Stimulated activated CD4-positive, alpha-beta T cell treated with anti-CD3 and anti-CD28 coated beads, Interleukin-2, amount 100 ng/mL, for 4 hours (primary cell): ENCODE measurements at places on chromosomes 1 and 21.

- peak; percentile 73 for DNase-seq
Measured at GRCh38 chr1:27872059-27872801, at the start of gene THEMIS2. Gene THEMIS2, plus strand, starts transcription at chr1:27872544. Its CDS starts 28 bp downstream, at chr1:27872572.

DNA sequence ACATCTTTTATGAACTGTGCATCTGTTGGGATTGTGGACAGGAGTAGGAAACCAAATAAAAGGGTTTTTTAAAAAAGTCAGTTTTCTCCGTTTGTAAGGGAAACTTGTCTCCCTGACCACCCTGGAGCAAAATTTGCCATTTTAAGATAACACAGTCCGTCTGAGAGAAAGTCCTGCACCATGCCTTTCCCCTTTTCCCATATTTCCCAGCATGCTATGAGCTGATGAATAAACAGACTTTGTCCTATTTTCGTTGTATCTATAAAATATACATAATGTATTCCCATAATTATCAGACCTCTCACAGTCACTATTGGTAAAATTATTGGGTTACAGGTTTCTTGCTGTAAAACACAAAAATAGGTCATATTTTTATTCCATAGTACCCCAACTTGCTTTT is 1.7 kb upstream of the AKT3 start:
- no peak for DNase-seq

GRCh38 chr21:41170442-41170841 is 2.5 kb downstream of the BACE2 start:
- no peak for DNase-seq

DNA sequence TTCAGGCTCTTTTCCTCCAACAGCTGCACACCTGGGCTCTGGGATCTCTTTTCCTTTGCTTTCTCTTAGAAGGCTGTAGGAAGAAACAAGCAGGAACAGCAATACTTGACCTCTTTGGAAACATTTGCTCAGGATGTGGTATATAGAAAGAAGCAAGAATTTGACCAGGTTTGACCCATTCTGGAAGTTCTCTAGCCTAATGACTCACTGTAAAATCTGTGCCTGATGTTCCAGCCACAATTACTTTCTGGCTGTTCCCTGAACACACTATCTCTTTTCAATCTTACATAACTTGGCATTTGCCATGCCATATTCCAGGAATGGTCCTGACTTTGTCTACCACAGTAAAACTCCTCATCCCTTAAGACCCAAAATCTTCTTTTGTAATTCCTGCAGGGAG is 419.9 kb upstream of the DAB1 start:
- no peak for DNase-seq

DNA sequence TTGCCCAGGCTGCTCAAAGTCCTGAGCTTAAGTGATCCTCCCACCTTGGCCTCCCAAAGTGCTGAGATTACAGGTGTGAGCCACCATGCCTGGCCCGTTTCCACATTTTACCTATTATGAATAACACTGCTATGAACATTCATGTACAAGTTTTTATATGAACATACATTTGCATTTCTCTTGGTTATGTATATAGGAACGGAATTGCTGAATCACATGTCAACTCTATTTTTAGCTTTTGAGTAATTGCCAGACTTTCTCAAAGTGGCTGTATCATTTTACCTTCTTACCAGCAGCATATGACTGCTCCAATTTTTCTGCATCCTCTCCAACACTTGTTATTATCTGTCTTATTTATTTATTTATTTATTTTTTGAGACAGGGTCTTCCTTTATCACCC is 2.7 kb downstream of the SPATA21 start:
- no peak for DNase-seq

GRCh38 chr1:9465640-9466039 is 73.6 kb upstream of the SLC25A33 start:
- no peak for DNase-seq

GRCh38 chr1:219792337-219793021 is 135.9 kb downstream of the SLC30A10 start:
- no peak for DNase-seq
